ENCODE measurements at places on chromosomes 1 and 21. TPM values are rescaled to one million over a fixed set of nuclear protein-coding genes. Genes with fewer than 3 reads are reported as not detected.

The CFAP57 gene
- total RNA-seq, result 0.45 TPM

The TMCC2 gene
- 1.5 TPM for total RNA-seq

The SDC3 gene
- 8.2 TPM for total RNA-seq

The HSD3B2 gene
- total RNA-seq, result not detected

The A3GALT2 gene
- not detected for total RNA-seq

The NBPF10 gene
- total RNA-seq, result 1.4 TPM

The RGS13 gene
- not detected for total RNA-seq

The PTPN14 gene
- total RNA-seq, result 9.7 TPM

The FRRS1 gene
- total RNA-seq, result 1.3 TPM

The TCHHL1 gene
- not detected for total RNA-seq
